ENCODE measurements at places on chromosomes 1 and 21.

GRCh38 chr1:54883349-54884102, 3.5 kb downstream of the DHCR24 start:
- no peak for DNase-seq

GRCh38 chr1:201405484-201405831, 6.3 kb upstream of the LAD1 start:
- no peak for DNase-seq

GRCh38 chr1:202241376-202242079, 47.9 kb downstream of the LGR6 start:
- DNase-seq = no peak

DNA sequence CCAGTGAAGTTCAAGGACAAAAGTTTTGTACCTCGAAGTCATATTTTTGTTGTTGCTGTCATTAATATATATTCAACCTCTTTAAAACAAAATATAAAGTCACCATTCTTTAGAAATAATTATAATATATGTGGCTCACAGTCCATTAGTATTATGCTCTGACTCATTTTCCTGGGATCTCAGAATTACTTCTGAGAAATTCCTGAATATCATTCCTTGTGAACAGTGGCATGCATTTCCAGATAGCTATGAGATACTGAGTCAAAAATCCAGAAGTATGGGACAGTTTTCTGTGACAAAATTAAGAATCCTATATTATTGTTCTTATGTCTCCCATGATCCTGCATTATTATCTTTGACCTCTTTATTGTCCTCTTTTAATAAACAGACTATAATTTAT, 13.8 kb upstream of the RGS21 start:
- DNase-seq = no peak

- no peak for DNase-seq
Observed at GRCh38 chr1:171922999-171923398, 81.7 kb downstream of the DNM3 start.

DNA sequence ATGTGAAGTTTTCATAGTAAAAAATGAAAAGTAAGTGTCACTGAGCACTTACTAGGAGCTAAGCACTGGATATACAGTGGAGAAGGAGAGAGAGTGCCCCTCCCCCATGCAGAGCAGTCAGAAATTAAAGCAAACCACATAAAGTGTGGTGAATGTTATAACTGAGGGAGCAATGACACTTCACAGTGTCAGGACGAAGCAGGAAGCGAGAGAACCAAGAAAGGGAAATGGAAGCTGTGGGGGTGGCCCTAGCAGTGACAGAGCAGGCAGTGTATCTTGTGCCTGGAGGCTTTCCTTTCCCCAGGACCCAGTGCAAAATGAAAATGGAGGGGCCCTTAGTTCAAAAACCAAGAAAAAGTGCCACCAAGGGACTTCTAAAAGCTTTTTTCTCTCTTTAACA, 21.5 kb upstream of the RCAN3 start:
- DNase-seq = peak; percentile 34

DNA sequence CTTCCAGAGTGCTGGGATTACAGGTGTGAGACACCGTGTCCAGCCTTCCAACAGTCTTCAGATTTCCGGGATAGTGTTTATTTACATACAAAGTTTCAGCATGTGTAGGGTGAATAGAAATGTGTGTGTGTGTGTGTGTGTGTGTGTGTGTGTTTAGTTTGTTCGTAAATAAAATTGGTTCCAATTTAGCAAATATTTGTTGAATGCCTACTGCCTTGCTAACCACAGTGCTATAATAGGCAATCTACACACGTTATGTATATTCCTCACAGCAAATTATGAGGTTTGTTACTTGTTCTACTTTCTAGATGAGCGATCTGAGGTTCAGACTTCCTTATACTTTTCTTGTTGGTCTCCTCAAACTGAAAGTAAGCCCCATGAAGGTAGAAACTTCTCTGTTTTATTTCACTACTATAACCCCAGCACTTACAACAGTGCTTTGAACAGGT, 32.8 kb upstream of the EPS15 start:
- no peak for DNase-seq

- no peak for DNase-seq
Observed at GRCh38 chr1:55420026-55420425, 204.9 kb upstream of the USP24 start.

GRCh38 chr1:86085741-86086409, 70.7 kb downstream of the COL24A1 start:
- DNase-seq = no peak

GRCh38 chr1:61436016-61436415, 288.9 kb downstream of the TM2D1 start:
- DNase-seq = no peak

- DNase-seq = no peak
Observed at GRCh38 chr1:32767156-32767555, 50.0 kb downstream of the YARS1 start.

DNA sequence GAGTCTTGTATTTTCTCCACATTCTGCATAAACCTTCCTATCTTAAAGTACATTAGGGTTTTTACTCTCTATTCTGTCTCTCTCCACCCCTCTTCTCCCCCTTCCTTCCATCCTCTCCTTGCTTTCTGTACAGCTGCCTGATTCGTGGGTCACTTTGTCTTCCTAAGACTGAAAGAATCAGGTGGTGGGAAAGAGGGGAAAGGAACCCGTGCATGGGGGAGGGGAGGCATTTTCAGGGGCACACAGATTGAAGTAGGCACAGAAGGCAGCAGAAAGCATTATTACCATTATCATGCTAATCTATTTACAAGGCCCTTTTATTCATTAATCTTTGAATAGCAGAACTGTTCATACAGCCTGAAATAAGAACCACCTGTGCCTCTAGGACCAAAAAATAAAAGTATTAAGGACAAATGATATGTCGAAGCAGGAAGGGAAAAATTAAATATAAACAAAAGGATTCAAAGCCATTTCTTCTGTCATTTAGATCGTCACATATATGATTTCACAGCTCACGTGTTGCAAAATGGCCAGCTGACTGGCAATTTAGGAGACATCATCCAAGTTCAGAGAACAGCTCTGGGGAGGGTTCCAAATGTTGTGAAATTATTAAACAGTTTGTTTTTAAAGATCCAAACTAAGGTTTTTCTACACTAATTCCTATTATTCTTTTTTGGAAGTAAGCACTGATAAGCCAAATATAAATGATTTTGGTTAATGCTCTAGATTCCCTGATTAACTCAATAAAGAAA, 154.6 kb downstream of the PBX1 start:
- no peak for DNase-seq

- no peak for DNase-seq
Observed at GRCh38 chr21:20874202-20874601, 124.0 kb upstream of the NCAM2 start.

GRCh38 chr1:45929257-45929687, 125.9 kb downstream of the MAST2 start:
- no peak for DNase-seq

DNA sequence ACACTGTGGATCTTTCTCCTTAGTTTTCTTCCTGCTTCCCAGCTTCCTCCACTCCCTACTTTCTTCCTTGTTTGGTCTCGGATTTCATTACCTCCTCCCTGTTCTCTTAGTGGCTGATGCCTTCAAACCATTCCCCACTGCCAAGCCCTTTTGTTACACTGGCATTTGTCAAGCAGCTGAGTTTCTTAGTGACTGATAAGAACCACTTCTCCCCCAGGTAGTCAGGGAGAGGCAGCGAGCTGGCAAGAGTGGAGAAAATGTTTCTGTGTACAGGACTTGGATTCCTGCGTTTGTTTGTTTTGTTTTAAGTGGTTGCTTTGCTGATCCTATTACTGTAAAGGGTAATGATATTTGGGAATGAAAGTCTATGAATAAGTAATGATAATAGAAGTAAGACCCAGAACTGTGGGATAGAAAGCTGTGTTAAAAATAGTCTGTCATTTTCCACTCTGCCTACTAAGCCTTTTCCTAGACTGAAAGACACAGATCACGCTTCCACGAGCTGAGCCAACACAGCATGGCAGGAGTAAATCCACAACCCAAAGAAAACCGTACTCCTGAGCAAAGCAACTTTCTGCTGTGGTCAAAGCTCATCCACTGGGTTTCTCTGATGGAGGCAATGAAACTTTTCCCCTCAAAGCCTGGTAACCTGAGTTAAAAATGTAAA, 10.1 kb upstream of the SERTAD4 start:
- no peak for DNase-seq

DNA sequence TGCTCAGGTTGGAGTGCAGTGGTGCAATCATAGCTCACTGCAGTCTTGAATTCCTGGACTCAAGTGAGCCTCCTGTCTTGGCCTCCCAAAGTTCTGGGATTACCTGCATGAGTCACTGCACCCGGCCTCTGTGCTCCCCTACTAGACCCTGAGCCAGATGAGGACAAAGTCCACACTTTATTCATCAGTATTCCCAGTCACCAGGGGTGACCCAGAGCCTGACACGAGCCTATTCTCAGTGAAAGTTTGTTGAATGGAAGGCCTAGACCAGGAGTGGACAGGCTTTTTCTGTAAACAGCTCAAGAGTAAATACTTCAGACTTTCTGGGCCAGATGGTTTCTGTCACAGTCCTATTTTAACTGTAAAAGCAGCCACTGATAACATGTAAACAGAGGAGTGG, 68.2 kb downstream of the MAB21L3 start:
- DNase-seq = no peak

DNA sequence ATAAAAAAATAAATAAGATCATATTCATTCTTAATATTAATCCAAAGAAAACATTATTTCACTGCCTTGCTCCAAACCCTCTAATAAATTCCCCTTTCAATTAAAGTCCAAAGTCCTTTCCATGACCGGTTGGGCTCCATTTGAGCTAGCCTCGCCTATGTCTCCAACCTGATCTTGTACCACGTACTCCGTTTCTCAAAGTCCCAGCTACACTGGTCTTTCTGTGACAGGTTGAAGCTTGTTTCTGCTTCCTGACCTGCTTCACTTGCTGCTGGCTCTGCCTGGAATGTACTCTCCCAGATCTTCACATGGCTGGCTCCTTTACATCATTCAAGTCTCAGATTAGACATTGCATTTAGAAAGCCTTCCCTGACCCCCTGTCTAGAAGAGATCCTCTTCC, 16.4 kb downstream of the RPL5 start:
- DNase-seq = no peak

DNA sequence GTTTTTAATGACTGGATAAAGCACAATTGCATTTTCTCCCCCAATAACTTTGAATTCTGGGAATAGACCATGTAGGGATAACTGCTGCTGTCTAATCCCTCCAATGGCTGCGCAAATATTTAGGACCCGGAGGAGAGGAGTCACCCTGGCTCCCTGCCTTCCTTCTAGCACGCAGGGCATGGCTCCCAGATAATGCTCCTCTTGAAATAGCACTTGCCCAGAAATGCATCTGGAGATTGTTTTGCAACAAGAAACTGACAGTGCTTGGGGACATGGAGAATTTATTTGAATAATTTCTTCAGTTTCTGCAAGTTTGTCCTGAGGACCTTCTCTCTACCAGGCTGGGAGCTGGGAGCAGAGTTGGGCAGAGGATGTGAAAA, 83.5 kb downstream of the MAN1C1 start:
- no peak for DNase-seq

GRCh38 chr1:179984942-179985341, 30.3 kb downstream of the CEP350 start:
- DNase-seq = no peak

GRCh38 chr1:152001631-152002584, 8.2 kb upstream of the S100A10 start:
- peak; percentile 68 for DNase-seq

GRCh38 chr1:247496581-247497285, 38.8 kb upstream of the OR2B11 start:
- no peak for DNase-seq

DNA sequence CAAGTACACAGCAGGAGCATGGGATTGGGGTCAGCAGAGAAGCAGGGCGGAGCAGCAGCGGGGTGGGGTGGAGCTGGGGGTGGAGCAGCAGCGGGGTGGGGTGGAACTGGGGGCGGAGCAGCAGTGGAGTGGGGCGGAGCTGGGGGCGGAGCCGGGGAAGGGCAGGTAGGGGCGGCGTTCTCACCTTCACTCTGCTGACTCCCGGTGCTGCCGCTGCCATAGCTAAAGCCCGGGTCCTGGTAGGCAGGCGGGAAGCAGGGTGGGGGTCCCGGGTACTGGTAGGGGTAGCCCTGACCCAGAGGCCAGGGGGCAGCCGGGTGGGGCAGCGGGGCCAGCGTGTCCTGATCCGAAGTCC, 6.7 kb downstream of the TAS1R3 start:
- peak; percentile 39 for DNase-seq

GRCh38 chr1:221637641-221638041, 104.2 kb downstream of the DUSP10 start:
- no peak for DNase-seq

DNA sequence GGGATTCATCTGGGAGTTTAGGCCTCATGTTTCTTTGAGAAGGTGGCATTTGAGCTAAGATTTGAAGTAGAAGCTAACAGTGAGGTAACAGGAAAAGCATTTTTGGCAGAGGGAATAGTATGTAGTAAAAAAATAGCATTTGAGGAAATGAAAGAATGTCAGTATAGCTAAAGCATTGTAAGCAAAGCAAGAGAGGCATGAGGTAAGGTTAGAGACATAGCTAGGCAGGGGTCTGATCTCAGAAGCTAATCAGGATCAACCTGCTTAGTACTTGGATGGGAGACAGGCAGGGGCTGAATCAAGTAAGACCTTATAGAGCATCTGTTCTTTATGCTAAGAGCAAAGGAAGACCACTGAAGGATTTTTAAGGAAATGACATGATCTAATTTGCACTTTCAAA, 4.0 kb downstream of the POLR3C start:
- no peak for DNase-seq

GRCh38 chr1:78377356-78377928, 113.3 kb upstream of the PTGFR start:
- DNase-seq = no peak

DNA sequence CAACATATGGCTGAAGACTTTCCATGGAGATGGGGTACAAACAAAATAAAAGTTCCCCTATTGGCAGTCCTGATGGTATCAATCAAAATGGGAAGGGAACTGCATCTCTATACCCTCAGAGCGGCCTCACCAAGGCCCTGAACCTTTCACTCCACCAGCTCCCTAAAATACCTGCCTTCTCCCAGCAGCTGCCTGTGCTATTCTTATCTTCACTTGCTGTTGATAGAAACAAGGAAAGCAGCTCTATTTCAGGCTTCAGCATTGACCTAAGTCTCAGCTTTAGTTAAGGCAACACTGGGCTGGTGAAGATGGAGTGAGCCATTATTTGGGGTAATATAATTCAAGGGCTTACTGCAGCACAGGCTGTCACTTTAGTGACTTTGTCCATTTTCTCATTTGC, 21.7 kb upstream of the PIGC start:
- no peak for DNase-seq

GRCh38 chr21:44734026-44734745, 22.8 kb upstream of the TSPEAR start:
- no peak for DNase-seq

- DNase-seq = no peak
Observed at GRCh38 chr1:8628606-8629005, 188.8 kb downstream of the RERE start.

GRCh38 chr1:164625004-164625617, 66.1 kb downstream of the PBX1 start:
- no peak for DNase-seq

- DNase-seq = no peak
Observed at GRCh38 chr1:56033321-56034037, 545.9 kb downstream of the PLPP3 start.
